ENCODE measurements at places on chromosomes 7 and 10.

- DNase-seq, result no peak
These were observed 25.2 kb downstream of the TMEM270 start for GRCh38 chr7:73885975-73886798.

GRCh38 chr7:115037128-115037802, 115.4 kb downstream of the MDFIC start:
- DNase-seq, result no peak

DNA sequence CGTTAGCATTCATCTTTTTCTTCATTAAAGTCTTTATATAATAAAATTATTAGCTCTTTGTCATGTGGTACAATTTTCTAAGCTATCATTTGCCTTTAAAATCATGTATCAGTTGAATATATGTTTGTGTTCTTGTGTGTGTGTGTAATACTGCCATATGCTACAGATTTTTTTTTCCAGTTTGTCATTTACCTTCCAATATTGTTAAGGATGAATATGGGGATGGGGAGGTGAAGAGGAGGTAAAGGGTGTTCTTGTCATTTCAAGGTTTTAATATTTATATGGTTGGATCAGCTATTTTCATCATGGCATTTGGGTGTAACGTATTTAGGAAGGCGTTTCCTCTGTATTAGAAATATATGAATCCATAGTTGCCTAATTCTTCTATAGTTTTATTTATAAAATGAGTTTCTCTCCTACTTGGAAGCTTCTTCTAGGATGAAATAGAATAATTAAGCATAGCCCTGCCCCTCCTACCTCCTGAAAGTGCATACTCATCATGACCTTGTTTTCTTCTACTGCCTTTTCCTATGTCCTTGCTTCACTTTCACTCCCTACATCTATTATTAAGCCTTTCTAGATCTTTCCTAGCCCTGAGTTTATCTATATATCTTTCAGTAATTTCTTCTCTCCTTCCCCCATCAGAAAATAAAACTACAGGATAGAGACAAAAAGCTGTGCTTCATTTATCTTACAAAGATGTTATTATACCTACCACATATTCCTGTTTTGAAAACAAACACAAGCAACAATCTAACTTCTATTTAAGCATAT, 25.1 kb downstream of the RAB18 start:
- DNase-seq, result no peak

DNA sequence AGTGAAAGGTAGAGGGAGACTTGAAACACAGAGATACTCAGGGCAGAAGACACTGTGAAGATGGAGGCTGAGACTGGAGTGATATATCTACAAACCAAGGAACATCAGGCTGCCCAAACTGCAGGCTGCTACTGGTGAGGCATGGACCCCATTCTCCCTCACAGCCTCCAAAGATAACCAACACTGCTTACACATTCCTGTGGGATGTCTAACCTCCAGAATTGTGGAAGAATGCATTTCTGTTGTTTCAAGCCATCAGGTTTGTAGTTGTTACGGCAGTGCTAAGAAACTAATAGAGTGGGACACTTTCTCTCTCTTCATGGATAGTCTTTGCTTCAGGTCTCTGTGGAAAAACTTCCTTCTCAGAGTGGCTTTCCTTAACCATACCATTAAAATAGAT, 182.6 kb upstream of the TMEM106B start:
- DNase-seq, result no peak

GRCh38 chr7:44043902-44044301, 600 bp upstream of the DBNL start:
- no peak for DNase-seq

GRCh38 chr7:22420973-22421635, 64.2 kb upstream of the RAPGEF5 start:
- DNase-seq, result no peak

DNA sequence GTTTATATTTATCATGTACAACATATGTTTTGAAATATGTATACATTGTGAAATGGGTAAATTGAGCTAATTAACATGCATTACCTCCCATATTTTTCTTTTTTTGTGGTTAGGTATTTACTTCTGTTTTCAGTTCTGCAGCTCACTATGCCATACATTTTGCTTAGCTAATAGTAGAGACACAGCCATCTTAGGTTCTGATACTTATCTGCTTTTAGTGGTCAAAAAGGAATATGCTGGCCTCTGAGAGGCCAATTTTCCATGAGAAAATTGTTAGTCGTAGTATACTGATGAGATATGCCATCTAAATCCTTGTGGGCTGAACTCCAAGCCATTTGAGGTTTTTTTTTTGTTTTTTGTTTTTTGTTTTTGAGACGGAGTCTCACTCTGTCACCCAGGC, 31.0 kb downstream of the SGPL1 start:
- DNase-seq, result no peak

DNA sequence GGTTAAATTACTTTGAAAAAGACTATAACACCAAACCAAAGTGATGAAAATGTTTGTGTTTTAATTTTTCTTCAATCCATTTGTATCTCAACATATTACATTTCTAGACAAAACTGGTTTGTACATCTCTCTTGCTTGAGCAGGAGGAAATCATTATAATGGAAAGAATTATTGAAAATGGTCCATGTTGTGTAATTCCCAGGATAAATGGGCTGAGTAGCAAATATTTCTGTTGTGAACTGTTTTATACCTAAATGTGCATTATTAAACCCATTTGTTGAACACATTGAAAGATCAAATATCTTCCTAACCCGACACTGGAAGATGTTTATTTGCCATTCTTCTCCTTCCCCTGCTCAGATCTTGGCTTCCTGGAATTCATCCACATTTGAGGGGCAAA, 14.1 kb upstream of the CDK6 start:
- no peak for DNase-seq

- no peak for DNase-seq
These were observed 55.2 kb downstream of the EGFR start for GRCh38 chr7:55073976-55074528.

DNA sequence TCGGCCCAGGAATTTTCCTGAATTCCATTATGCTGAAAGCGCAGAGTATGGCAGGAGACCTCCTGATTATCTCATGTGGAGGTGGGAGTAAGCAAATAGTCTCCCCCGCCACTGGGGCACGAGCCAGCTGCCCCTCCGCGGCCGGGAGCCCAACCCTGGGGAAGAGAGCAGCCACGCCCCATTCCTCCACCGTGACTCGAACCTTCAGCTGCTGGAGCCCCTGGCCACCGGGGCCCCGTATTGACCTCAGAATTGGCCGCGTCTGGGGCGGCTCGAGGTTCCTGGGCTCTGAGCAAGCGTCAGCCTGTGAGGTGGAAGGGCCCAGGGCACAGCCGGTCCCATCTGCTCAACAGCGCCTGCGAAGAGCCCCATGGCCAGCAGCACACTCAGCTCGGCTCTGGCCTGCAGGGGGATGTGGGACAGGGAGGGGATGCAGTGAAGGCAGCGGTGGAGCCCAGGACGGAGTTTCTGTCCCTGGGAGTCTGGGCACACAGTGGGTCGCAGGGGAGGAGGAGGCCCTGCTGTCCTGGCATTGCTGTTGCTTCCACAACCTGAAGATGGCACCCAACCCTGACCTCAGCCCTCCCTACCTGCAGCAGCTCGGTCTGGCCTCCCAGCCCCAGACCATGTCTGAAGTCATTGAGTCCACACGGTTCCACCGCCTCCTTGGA, 97.8 kb downstream of the CHST15 start:
- peak; percentile 79 for DNase-seq

GRCh38 chr10:69359594-69359993, 57.1 kb downstream of the TACR2 start:
- no peak for DNase-seq

- no peak for DNase-seq
These were observed 104.2 kb upstream of the TMEM72 start for GRCh38 chr10:44806950-44807349.

- DNase-seq, result no peak
These were observed 95.7 kb upstream of the PALS2 start for GRCh38 chr7:24477398-24478136.

DNA sequence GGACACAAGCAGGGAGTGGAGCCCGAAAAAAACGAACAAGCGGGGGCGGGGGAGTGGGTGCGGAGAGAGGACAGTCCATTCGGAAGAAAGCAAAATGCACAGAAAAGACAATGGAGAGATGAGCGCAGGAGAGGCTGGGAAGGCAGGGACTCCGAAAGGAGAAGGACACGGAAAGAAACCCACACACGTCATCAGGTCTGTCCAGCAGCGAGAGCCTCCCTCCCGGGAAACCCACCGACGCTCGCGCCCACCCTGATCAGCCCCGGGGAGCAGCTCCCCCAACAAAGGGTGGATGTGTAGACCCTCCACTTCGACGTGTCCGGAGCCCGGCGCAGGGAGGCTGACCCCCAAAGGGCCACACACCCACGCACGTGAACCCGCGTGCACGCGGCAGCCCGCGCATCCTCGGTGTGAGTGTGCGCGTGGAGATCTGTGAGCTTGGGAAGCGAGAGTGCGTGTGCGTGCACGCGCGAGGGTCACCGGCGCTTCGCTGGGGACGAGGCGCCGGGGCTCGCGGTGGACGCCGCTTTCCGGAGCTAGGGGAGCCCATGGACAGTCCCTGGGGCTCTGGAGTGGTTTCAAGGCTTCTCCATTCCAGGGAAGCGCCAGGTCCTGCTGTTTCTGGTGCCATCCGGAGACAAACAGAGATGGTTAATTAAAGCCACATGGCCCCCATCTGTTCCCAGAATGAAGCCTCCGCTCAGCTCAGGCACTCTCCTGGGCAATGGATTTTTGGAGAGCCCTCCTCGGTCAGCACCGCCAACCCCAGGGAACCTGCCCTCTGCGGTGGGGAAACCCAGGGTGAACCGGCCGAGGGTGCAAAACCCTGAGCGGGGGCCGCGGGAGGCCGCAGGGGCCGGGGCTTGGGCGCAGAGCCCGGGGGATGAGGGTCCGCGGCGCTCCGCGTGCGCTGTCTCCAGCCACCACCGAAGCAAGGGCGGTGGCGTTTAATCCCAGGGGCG, 916 bp downstream of the LAMB1 start:
- no peak for DNase-seq

- no peak for DNase-seq
These were observed 361.0 kb downstream of the PHTF2 start for GRCh38 chr7:78159545-78159944.

- DNase-seq, result no peak
These were observed 253.4 kb downstream of the KIAA1217 start for GRCh38 chr10:24462291-24462813.

DNA sequence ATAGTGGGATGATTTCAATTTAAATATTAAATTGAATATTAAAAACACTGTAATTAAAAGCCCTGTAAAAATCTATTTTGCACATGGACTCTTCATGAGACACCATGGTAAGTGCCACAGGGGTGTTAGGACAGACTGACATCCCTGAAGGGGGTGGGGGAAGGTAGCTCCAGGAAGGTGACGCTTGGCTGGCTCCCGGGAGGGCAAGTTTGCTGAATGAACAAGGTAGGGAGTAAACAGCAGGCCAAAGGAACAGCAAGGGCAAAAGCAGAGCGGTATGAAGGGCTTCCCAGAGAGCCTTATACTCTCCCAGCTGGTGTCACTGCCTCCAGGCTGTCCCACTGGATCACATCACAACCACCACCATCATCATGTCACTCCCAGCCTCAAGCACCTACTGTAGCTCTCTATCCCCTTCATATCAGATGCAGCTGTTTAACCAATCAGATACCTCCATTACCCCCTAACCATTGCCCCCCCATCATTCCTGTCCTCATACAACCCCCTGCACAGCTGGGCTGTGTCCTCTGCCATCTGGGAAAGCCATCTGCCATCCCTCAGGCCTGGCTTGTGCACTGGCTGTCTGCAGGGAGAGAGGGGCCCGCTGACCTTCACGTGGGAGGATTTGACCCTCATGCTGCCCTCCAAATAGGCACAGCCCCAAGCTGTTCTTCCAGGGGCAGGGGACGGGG, 19.5 kb downstream of the HSPA12A start:
- DNase-seq, result no peak

DNA sequence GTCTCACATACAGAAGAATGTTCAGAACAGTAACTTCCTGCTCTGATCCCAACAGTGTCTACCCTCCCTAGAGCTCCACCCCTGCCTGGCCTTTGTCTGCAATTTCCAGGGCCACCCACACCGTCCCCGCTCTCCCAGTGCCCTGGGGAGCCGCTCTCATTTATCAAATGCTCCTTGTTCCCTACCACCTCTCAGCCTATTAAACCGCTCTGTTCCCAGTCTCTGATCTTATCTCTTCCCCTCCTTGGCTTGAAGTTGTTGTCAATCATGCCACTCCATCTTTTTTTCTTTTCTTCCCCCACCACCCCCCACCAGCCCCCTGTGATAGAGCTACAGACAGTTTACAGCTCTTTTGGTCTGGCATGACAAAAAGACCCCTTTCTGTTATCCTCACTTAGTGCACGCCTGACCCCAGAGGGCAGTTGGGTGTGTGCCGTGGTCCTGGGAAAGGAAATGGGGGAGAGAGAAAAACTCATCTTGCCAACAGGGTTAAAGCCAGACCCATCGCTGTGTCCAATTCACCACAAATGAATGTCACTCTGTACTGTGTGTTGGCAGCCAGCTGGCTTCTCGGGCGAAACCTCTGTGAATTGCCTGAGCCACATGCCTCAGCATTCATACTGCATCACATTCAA, 28.8 kb upstream of the HECTD2 start:
- no peak for DNase-seq

DNA sequence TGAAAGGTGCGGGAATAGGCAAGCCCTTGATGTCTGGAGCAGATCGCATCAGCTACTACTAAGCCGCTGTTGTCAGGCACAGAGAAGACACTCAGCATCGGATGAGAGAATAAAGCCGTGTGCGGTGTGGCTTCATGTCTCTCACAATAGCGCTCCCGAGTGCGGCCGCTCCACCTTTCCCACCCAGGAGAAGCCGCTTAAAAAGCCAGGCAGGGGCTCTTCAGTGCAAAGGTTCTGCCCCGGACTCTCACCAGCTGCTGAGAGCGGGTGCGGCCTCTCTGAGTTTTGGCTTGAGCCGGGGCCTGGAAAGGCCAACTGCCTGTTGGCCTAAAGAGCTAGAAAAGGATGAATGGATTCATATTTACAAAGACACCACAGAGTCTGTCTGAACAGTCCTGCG, 600.6 kb downstream of the DNAJB6 start:
- DNase-seq, result no peak

DNA sequence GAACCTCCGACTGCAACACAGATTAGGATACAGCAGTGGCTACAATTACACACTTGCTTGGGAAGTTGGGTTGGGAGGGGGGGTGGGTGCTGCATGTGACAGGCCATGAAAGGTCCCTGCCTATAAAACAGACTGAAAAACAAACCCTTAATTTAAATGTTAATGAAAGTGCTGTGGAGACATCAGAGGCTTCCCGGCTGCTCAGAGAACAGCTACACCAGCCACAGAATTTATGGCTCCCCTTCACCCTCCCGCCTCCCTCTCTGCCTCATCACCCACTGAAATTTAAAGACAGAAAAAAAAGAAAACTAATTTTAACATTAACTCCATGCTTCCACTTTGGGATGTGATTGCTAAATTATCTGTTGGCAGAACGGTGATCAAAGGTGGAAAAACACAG, 34.7 kb downstream of the FBXW4 start:
- DNase-seq, result no peak

DNA sequence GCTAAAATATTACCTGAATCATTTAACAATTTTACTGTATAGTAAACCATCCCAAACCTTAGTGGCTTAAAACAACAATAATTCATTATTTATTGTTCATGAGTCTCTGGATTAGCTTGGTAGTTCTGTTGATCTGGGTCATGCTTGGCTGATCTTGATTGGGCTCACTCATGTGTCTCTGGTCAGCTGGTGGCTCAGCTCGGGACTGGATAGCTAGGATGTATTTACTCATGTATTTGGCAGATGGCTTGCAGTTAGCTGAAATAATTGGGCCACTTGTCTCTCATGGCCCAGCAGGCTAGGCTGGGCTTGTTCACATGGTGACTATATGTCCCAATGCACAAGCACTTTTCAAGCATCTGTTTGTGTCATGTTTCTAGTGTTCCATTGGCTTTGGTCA, 262.8 kb downstream of the BBS9 start:
- no peak for DNase-seq

- DNase-seq, result no peak
These were observed 11.1 kb upstream of the CALML5 start for GRCh38 chr10:5510281-5511072.

Measured in inflammatory macrophage treated with lipopolysaccharide for 1 hour (primary cell).